ENCODE measurements at places on chromosomes 5 and 9.

- peak; percentile 43 for DNase-seq
These were observed 113.8 kb downstream of the RPS23 start for GRCh38 chr5:82164176-82164976.

- no peak for DNase-seq
These were observed 14.3 kb downstream of the HMGCR start for GRCh38 chr5:75351139-75351926.

DNA sequence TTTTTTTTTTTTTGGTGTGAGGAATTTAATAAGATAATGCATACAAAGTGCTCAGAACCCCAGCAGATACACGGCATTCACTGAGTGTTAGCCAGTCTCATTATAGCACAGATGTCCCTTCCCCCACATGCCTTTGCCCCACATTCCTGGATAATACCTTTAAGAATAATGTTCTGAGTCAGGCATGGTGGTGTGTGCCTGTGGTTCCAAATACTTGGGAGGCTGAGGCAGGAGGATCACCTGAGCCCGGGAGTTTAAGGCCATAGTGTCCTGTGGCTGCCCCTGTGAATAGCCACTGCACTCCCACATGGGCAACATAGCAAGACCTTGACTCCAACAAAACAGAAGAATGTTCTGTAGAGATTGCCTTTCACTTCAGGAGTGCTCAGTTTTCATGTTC is 24.2 kb upstream of the ANKRD18A start:
- no peak for DNase-seq

DNA sequence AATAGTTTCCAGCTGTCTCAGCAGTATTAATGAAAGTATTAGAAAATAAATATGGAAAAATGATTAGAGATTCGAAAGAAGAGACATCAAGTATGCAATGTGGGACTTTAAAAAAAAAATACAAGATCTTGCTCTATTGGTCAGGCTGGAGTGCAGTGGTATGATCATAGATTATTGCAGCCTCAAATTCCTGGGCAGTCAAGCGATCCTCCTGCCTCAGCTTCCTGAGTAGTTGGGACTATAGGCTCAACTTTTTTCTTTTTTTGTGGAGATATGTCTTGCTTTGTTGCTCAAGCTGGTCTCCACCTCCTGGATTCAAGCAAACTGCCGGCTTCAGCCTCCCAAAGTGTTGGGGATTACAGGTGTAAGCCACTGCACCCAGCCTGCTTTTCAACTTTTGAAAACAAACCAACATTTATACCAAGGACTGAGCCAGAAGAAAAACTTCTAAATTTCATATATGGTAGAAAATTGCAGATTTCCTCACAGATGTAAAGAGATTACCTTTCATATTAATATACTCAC is 323.1 kb downstream of the ADGRV1 start:
- DNase-seq: no peak

- no peak for DNase-seq
These were observed 56.2 kb downstream of the GLRA1 start for GRCh38 chr5:151868451-151868850.

- no peak for DNase-seq
These were observed 180.7 kb downstream of the ERCC6L2 start for GRCh38 chr9:96056226-96056625.

GRCh38 chr5:82861701-82862100 is 215.5 kb downstream of the TMEM167A start:
- no peak for DNase-seq

GRCh38 chr9:113993838-113994540 is 84.1 kb downstream of the AMBP start:
- no peak for DNase-seq

- no peak for DNase-seq
These were observed 54.0 kb downstream of the NSUN2 start for GRCh38 chr5:6578676-6579343.

- DNase-seq: peak; percentile 44
These were observed 5.1 kb downstream of the BHMT2 start for GRCh38 chr5:79074641-79075040.

GRCh38 chr9:90025816-90026215 is 421.0 kb downstream of the GADD45G start:
- no peak for DNase-seq

GRCh38 chr5:50814556-50814955 is 148.1 kb downstream of the PARP8 start:
- no peak for DNase-seq

- DNase-seq: no peak
These were observed 2.3 kb downstream of the WHRN start for GRCh38 chr9:114503009-114503408.

GRCh38 chr9:17528859-17529258 is 50.0 kb upstream of the SH3GL2 start:
- peak; percentile 51 for DNase-seq

- DNase-seq: no peak
These were observed 339.5 kb downstream of the PDE4D start for GRCh38 chr5:59553992-59554391.

DNA sequence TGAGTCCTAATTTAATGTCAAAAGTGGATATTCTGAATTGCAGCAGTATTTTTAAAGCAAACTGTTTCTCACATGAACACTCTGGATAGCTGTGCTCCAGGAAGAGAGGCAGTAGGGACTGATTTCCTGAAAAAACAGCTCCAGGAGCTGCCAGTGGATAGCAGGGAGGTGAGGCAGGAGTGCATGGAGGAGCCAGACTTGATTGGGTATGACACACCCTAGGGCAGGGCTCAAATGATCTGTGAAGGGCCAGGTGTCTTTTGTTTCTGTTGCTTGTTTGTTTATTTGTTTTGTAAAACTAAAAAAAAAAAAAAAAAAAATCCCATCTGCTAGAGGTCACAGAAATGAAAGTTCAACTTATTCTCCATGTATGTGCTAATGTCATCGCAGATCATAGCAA is 83.4 kb downstream of the ADRB2 start:
- no peak for DNase-seq

GRCh38 chr5:143558048-143558447 is 154.6 kb upstream of the NR3C1 start:
- DNase-seq: no peak

GRCh38 chr5:173998531-173998930 is 9.6 kb downstream of the C5orf47 start:
- no peak for DNase-seq

DNA sequence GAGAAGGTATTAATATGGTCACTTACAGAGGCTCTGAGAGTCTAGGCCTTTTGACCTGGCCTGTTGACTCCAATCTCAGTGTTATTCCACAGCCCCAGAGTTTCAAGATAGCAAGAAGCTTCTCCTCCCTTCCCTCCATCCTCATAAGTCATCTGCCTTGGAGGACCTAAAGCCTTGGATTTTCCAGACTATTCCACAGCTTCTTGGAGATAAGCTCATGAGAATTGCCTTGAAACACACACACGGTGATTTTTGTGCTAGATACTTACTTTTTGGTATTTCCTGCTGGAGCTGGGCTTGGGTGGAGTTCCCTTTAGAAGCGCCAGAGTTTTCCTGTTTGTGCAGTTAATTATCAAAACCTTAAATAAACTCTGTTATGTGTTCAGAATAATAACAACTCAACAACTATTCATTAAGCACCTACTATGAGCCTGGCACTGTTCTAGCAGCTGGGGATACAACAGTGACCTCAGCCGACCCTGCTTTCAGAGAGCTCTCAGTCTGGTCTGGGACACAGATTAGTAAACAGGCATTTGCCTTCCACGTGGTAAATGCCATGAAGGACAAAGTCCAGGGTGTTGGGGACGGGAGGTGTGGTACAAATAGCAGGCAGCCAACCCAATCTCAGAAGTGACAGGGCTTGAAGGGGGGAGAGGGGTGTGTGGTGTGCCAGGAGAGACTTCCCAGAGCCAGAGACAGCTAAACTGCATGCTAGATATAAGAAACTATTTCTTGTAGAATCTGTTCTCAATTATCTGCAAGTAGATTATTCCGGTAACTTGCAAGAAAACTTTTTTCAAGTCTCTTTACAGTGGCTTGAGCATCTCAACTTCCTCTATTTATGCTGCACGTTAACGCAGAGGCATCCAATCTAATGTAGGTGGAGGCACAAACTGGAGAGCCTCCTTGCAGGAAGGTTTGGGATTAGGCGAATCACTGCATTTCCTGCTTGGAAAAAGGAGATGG is 55.9 kb upstream of the KLF9 start:
- DNase-seq: no peak

DNA sequence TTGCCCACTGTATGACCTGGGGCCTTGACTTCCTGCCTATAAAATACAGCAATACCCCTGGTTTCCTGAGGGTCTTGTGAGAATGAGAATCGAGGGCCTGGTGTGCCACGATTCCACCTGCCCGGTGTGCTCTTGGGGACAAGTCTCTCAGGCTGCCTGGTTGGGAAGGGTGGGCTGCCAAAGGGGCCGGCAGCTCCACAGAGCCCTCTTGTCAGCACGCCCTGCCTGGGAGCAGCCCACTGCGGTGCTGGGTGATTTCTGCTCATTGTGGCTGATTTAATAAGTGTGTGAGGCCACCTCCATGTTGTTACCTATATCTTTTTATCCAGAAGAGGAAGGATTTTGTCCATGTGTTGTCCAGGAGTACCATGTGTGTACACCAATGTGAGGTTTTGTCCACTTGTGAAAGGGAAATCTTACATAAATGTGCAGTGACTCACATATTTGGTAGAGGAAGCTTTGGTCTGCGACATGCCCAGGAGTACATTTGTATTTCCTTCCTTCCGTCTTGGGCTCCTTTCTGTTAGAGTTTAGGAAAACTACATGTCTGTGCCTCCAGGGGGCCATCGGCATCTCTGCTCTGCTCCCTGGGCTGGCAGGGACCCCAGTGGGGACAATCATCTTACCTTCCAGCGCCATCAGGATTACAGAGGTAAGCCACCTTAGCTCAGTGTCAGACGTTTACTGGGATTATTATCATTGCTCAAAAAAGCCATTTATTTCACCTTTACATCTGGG is 108.6 kb downstream of the PHF2 start:
- DNase-seq: no peak

GRCh38 chr5:79030663-79031484 is 38.6 kb downstream of the DMGDH start:
- no peak for DNase-seq

GRCh38 chr5:10567781-10568321 is 4.0 kb downstream of the ANKRD33B start:
- no peak for DNase-seq

DNA sequence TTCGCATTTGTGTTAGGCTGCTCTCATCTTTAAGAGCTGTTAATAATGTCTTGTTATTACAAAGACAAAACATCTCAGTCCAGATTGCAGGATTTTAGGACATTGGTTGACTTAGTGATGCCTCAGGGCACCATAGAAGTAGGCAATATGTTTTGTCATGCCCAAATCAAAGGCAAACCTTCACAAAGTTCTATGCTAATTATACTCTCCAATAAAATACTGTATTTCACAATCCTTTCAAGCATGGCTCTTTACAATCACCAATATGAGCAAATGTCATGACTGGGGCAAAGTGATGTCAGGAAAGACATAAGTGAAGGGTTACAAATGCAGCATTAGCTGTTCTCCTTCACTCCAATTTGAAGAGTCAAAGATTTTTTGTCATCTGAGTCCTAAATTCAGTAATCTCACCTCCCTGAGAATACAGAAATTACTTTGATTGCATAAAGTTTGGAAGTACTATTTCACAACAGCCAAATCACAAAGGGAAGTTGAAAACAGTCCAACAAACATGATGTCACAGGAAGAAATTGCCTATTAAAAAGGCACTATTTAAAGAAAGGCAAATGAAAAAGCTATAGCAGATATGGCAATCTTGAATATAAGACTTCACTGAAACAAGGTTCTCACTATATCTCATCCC is 303.2 kb downstream of the PRR16 start:
- no peak for DNase-seq

DNA sequence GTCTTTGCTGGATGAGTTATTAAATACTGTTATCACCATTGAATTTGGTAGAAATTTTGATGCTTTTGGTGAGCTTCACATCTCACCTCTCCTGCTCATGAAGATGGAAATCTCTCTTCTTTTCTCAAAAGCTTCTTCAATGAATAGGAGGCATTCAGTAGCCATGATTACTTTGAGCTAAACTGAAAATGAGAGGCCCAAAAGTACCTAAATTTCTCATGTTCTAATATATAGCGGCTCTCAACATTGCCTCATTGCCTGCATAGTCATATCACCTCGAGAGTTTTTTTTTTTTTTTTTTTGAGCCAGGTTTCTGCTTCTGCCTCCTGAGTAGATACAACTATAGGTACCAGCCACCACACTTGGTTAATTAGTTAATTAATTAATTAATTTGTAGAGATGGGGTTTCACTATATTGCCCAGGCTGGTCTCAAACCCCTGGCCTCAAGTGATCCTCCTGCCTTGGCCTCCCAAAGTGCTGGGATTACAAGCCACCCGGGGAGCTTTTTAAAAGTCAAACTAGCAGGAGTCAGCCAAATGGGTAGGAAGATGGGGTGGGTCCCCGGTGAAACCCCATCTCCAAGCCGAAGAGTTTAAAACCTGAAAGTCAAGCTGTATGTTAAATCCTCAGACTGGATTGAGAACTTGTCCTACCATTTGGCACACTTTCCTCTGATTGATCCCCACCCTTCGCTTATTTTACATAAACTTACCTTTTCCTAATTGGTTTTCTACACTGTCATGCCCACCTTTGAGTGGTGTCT is 169.0 kb downstream of the DOCK2 start:
- DNase-seq: no peak

DNA sequence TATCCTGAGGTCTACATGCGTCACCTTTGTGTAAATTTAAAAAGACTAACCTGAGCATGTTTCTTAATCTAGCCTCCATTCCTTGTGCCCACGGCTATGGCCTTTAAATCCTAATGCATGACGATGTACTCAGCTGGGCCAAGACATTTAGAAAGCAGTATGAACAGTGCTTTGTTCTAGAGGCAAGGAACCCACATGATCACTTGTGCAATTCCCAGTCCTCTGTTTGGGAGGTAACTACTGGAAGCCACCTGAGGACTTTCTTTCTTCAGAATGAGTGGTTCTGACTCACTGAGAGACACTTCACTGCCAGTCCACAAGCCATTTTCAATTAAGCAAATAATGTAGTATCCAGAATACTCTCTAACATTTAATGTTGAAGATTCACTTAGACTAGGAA is 181.3 kb downstream of the RAB3C start:
- DNase-seq: no peak

DNA sequence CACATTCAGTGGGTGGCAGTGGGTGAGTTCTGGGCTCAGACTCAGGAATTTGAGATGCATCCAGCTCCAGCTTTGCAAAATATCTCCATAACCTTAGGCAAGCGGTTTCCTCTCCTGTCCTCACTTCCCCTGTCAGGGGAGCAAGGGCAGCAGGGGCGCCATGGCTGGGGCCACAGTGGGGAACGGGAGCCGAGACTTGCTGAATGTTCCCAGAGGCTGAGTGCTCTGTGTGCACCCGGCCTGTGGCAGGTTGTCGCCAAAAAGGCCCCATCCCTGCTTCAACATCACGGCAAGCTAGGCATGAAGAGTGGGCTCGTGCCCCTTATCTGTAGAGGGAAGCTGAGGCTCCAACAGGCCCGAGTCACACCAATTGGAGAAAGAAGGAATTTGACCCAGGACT is 268.8 kb downstream of the NSG2 start:
- no peak for DNase-seq

All from RKO (cell line).